ENCODE measurements at places on chromosomes 3 and 15. TPM values are rescaled to one million over a fixed set of nuclear protein-coding genes. Genes with fewer than 3 reads are reported as not detected.

Gene TCTA
- polyA plus RNA-seq, result 39.8 TPM

Gene CHRM5
- 0.13 TPM for polyA plus RNA-seq

Gene HRG
- polyA plus RNA-seq, result 2.0 TPM

Gene UACA
- 87.0 TPM for polyA plus RNA-seq

Gene RSL24D1
- 150 TPM for polyA plus RNA-seq

Gene XRN1
- 27.2 TPM for polyA plus RNA-seq

GRCh38 chr3:112043621-112044201 is 9.2 kb downstream of the TMPRSS7 start:
- peak; percentile 35 for DNase-seq

DNA sequence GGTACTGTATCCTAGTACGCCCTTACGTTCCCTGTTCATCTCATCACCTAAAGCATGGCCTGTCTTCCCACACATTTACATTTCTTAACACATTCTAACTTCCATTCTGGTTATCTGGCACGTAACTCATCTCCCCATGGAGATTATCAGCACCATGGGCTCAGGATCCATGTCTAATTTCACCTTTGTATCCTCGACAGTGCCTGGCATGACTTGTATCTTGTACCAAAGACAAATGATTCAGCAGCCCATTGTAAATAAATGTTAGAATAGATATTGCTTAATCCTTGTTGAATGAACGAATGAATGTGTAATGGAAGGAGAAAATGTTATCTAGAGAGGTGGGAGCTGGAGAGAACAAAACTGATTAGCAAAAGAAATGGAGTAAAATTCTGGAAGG is 69.7 kb upstream of the TPM1 start:
- no peak for DNase-seq

- DNase-seq, result no peak
Measured at GRCh38 chr15:90004252-90004651, 3.1 kb downstream of the ZNF710 start.

DNA sequence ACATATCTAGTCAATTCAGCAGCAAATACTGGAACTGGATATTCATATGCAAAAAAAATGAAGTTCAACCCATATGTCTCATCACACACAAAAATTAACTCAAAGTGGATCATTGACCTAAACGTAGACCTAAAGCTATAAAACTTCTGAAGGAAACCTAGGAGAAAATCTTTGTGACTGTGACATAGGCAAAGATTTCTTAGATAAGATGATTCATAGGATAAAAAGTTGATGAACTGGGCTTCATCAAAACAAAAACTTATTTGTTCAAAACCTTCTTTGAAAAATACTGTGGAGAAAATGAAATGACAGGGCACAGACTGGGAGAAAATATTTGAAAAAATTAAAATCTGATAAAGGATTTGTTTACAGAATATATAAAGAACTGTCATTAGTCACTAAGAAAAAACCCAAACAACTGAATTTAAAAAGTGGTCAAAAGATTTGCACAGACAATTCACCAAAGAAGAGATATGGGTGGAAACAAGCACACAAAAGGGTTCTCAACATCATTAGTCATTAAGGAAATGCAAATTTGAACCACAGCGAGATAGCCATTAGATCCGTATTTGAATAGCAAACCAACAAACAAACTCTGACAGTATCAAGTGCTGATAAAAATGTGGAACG is 62.8 kb downstream of the ITGB5 start:
- DNase-seq, result no peak

- no peak for DNase-seq
Measured at GRCh38 chr3:149356630-149357029, 20.8 kb downstream of the TM4SF1 start.

GRCh38 chr15:83248151-83249029 is 36.1 kb downstream of the BNC1 start:
- peak; percentile 68 for DNase-seq

GRCh38 chr15:29924750-29925149 is 102.5 kb upstream of the TJP1 start:
- DNase-seq, result peak; percentile 34

- no peak for DNase-seq
Measured at GRCh38 chr3:56778893-56779292, 22.9 kb downstream of the ARHGEF3 start.

GRCh38 chr3:29410220-29410619 is 129.3 kb downstream of the RBMS3 start:
- no peak for DNase-seq

DNA sequence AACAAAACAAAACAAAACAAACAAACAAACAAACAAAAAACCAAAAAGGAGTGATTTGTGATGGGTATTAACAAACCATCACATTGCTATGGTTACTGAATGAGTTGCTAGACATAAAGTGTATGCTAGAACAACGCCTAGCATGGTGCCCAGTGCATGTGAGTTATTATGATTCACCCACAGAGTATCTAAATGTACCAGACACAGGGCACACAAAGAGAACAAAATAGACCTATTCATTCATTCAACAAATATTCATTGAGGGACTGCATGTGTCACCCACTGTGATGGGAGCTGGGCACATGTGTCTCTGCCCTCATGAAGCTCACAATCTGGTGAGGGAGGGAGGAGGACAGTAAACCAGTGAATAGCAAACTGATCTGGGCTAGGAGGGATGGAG is 11.6 kb upstream of the ACAN start:
- DNase-seq, result no peak

DNA sequence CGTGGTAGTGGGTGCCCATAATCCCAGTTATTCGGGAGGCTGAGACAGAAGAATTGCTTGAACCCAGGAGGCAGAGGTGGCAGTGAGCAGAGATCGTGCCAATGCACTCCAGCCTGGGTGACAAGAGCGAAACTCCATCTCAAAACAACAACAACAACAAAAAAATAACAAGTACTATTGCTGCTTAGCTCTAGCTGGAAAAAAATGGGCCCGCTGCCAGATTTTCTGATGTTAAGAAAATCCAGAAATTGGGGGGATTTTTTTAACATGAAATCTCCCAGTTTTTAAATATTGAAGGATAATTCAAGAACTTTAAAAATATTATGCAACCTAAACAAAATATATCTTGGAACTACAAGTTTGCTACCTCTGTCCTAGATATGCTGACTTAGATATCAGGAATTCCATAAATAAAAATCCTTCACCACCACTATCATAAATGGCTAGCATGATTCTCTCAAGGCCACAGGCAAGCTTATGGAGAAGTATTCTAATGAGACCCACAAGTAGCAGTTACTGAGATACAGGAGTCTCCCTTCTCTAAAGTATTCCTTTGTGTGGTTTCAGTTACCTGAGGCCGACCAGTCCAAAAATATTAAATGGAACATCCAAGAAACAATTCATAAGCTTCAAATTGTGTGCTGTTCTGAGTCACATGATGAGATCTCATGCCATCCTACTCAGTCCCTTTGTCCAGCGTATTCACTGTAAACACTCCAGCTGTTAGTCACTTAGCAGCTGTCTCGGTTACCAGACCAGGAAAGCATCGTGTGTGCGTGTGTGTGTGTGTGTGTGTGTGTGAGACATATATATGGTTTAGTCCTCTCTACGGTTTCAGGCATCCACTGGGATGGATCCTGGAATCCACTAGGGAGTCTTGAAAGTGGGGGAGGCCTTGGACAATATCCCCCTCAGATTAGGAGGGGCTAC is 277.2 kb downstream of the TBL1XR1 start:
- DNase-seq, result no peak

- DNase-seq, result no peak
Measured at GRCh38 chr3:124275412-124275811, 283.5 kb upstream of the ROPN1 start.

GRCh38 chr15:58142827-58143461 is 4.8 kb downstream of the AQP9 start:
- no peak for DNase-seq

- no peak for DNase-seq
Measured at GRCh38 chr3:132016061-132017041, 18.5 kb downstream of the CPNE4 start.

DNA sequence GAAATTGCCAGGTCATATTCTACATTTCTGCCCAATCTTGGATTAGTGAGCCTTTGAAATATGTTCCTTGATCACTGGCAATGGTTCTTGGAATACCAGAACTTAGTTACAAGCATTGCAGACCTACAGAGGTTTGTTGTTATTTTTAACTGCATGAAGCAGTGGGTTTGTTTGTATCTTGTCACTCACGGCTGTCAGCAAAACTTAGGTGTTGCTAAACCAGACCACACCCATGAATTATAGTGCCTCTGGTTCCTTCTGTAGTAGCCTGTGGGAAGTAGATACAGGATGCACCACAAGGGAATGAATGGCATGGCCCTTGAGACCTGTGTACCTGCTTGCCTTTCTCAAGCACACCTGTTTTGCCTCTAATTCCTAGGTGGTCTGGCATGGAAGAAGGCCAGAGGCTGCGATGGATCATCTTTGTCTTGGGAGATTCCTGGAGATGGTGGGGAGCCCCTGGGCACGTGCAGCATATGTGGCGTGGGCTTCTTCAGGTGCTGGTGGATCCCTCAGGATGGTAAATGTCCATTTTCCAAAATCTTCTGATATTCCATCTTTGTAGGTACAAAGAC is 138.8 kb downstream of the SNRPN start:
- DNase-seq, result no peak

DNA sequence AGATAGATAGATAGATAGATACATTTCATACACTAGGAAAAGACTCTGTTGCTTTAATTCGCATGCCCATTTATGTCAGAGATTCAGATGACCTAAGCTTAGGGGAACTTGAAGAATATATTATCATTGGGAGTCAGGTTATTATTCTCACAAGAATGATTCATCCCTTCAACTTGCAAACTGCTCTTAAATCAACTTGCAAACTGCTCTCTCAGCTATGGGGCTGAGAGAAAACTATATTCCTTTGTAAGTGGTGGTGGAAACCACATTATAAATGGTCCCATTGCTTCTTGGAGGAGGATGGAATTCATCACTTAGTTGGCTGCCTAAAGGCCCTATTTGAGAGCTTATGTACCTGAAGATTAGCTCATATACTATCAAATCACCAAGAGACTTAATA is 160.9 kb upstream of the STAC start:
- DNase-seq, result no peak

DNA sequence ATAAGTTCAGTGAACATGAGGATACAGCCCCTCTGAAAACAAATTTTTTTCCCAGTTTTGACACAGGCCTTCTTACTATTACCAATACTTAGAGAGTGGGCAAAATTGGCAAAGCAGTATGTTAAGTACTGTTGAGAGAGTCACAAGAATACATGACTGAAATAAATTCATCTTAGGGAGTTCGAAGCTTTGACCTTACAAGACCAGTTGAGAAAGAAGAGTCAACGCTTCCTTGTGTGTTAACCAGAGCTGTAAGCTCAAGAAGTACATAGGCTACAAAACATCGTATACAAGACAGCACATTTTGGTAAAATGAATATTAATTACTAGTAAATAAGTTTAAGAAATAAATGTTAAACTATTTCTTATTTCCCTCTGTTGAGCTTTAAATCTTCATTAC is 164.4 kb upstream of the RORA start:
- no peak for DNase-seq

GRCh38 chr15:59210186-59210585 is 3.5 kb downstream of the LDHAL6B start:
- no peak for DNase-seq

DNA sequence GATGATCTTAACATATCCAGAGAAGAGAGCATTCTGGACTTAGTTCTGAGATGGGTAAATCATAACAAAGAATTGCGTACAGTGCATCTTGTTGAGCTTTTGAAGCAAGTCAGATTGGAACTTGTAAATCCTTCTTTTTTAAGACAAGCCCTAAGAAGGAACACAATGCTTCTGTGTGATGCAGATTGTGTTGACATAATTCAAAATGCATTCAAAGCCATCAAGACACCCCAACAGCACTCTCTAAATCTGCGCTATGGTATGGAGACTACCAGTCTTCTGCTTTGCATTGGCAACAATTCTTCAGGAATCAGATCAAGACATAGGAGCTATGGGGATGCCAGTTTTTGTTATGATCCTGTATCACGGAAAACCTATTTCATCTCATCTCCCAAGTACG is 8.6 kb downstream of the KBTBD12 start:
- DNase-seq, result no peak

Measured in right renal pelvis (tissue), 4 donors.